AG10803 (cell line): ENCODE measurements at places on chromosomes 2 and 18.

DNA sequence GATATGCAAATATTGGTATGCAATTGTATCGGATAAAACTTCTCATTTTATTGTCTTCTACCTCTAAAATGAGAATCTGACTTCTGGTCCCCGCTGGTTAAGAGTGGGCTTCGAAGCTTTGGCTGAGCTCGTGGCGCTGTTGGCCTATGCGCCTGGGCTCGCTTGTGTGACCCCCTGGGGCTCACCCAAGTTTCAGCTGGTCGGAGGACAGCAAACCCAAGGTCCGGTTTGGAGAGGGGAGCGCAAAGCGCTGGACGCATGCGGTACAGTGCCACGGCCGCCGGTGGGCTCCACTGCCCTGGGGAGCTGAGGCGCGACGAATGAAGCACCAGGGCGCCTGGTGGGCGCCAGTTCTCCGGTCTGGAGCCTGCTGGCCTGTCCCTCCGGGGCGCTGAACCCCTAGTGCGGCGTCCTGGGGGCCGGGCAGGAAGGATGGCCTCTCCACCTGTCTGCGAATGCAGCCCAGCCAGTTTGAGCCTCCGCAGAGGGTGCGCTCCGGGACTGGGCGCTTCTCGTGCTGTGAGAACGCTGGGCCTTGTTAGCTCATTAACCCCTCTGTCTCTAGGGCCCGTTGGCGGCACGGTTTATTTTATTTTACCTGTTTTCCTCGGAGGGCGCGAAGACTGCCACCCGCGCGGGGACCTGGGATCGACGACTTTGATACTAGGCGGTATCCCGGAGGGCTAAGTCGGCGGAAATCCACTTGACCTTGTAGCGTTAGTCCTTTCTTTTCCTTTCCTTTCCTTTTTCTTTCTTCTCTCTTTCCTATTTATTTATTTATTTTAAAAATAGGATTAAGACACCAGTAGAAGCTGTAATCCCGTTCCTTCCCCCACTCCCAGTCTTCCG lies 10.4 kb downstream of the MEIS1 start:
- DNase-seq: peak; percentile 55

- DNase-seq: no peak
These were observed 108.8 kb downstream of the RBMS1 start for GRCh38 chr2:160384791-160385190.

DNA sequence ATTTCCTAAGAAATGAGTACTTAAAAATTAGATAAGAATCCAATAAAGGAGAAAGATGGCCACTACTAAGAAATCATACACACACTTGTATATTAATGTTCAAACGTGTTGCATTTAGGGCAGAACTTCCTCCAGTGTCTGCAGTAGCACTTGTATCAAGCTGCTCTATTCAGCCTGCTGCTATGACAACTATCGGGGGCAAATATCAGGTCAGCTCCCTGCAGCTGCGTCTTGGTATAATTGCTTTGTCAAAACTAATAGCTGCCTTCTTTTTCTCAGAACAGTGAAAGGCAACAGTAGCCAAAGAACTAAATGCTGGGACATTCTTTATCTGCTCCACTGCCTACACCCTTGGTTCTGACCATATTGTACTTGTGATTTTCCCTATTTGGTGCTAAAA lies 300.7 kb downstream of the NOL4 start:
- DNase-seq: no peak

DNA sequence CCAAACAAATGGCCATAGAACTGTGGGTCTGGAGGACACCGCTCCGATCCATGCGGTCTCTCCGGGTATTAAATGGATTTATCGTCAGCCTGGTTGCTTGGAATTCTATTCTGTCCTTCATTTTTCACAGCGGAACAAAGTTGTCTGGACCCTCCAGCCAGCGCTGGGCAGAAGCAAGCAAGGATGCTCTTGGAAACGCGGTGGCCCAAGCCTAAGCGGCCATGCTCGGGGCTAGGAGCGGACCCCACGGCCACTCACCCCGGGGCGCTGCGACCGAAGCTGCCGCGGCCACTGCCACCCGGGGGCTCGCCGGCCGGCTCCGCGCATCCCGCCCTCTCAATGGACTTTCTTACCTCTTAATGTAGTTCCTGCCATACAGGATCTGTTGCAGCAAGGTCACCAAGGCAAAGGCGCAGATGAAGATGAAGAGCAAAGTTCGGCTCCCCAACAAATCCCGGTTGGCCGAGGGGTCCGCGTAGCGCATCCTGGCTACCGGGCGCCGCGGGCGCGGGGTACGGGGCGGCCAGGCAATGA lies 761 bp downstream of the ST8SIA5 start:
- no peak for DNase-seq

- DNase-seq: no peak
These were observed 92.1 kb downstream of the TMEM18 start for GRCh38 chr2:584863-585823.

- DNase-seq: no peak
These were observed 1894.4 kb upstream of the LRRTM1 start for GRCh38 chr2:82198809-82199492.

DNA sequence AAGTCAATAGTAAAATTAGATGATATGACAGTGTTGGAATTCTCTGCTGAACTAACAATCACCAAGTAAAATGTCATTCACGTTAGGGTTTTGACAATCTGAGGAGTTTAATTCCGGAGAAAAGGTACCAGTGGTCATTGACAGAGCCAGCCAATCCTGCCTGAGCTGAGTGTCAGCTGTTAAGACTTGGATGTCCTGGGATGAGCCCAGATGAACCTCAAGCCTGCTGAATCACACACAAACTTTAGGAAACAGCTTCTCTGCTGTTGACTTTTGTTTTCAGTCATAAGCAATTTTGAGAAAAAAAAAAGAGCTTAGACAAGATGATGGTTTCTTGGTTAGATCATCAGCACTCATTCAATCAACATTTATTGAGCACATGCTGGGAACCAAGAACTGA lies 600.0 kb upstream of the SLC39A10 start:
- DNase-seq: no peak

- no peak for DNase-seq
These were observed 15.3 kb downstream of the SEH1L start for GRCh38 chr18:12963069-12963468.

DNA sequence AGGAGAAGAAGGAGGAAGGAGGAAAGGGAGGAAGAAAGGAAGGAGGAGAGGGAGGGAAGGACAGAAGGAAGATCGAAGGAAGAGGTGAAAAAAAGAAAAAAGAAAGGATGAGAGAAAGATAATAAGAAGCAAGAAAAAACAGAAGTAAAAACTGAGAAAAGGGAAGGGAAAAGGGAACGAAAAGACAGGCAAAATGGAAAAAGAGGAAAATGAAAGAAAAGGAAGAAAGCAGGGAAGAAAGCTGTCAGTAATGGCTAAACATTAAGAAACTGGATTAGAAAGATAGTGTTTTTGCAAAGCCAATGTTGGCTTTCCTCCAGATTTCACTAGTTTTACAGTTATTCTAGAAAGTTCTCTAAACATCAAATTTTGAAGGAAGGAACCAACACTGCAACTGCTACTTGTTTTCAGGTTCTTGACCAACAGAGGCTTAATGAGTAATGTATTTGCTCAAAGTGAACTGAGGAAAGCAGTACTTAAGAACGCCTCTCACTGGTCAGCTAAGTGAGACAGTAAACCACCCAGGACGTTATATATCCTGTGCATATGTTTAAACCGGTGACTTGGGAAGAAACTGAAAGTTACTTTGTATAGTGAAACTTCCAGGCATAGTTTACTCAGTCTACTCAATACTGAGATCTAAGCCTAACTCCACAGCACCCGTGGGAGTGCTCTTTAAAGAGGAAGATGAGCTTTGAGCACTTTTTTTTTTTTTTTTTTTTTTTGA lies 286.2 kb upstream of the TRIB2 start:
- DNase-seq: no peak

DNA sequence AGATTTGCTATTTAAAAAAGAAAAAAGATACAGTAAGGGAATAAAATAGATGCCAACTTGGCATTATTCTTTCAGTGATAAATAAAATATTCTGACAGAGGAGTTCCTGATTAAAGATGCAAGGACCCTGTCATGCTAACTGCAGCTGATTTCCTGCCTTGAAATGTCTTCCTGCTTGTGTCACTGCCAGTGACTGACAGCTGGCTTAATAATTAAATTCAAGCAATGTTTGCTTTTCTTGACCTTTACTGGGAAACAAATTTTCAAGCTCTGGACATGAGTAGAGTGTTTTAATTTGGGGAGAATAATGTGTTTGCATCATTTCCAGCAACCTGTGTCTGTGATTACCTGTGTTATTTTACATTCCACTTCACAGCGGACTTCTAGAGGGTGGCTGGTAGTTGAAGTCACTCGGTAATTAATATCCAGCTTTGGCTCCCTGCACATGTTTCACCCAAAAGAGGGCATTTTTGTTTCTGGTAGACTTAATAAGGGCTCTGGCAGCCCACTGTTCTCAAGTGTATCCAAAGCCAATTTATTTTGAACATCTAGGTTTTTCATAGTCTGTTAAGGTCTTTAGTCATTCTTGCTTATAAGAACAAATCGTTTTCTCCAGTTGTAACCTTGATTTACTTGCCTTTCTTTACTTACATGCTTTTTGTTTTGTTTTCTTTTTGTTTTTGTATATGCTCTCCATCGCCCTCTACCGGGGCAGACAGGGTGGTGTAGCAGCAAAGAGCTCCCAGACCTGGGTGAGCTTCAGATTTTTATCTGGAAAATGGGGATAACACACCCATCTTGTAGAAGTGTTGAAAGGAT lies 48.5 kb upstream of the PROKR1 start:
- DNase-seq: peak; percentile 49

DNA sequence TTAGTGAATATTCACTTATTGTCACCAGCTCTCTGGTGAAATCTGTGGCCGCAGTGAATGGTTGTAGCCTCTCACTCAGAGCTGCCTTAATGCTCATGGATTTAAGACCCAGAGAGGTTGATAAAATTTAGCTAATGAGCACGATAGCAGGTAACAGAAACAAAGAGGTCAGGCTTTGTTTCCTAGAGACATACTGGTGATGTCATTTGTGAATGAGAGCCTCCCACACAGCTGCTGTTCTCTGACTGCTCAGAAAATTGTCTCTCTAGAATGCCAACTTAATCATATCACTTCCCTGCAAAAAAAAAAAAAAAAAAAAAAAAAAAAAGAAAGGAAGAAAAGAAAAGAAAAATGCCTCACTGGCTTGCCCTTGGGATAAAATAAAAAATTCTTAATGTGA lies 411.7 kb upstream of the MYT1L start:
- no peak for DNase-seq

- no peak for DNase-seq
These were observed 25.9 kb downstream of the HS6ST1 start for GRCh38 chr2:128292599-128293425.

- DNase-seq: no peak
These were observed 38.6 kb upstream of the SNORC start for GRCh38 chr2:232831496-232831895.

- no peak for DNase-seq
These were observed 22.3 kb downstream of the IL1RN start for GRCh38 chr2:113149553-113150257.

DNA sequence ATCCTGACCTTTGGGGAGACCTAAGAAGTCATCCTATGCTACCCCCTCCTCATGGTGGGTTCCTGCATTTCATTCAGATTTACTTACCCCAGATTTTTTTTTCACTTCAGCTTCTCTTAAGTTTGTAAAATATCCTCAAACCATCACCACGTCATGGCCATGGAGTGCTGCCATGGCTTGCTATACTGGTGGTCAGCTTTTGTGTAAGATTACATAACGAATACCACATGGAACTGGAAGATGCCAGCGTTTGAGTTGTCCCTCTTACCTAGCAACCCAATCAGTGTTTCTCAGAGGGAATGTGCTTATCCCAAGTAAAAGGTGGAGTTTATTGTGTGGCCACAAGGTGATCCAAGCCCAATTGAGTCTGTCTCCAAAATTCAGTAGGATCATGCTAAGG lies 148.6 kb upstream of the ALPP start:
- DNase-seq: peak; percentile 75

DNA sequence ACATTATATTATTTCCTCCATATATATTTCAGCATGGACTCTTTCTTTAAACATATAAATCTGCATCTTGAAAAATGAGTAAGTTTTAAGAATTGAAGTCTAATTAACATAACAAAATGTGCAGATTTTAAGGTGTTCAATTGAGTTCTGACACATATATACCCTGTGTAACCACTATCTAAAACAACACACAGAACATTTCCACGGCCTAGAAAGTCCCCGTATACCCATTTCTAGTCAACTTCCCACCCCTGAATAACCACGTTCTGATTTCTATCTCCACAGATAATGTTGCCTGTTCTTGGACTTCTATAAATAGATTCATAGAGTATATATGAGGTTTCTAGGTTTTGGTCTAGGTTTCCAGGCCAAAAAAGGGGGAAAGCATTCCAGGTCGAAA lies 87.5 kb downstream of the AAK1 start:
- no peak for DNase-seq
